H7 (cell line): ENCODE measurements at places on chromosomes 3 and 15. TPM values are rescaled to one million over a fixed set of nuclear protein-coding genes. Genes with fewer than 3 reads are reported as not detected.

RASGRF1 gene
- total RNA-seq, result 0.11 and 0.14 TPM in 2 replicates

PLA2G4D gene
- 0.11 and 0.17 TPM in 2 replicates for total RNA-seq

GRCh38 chr3:46429671-46430070 lies 22.6 kb downstream of the CCRL2 start:
- no peak for DNase-seq

ZDHHC3 gene
- total RNA-seq, result 55.6 and 58.2 TPM in 2 replicates

DNA sequence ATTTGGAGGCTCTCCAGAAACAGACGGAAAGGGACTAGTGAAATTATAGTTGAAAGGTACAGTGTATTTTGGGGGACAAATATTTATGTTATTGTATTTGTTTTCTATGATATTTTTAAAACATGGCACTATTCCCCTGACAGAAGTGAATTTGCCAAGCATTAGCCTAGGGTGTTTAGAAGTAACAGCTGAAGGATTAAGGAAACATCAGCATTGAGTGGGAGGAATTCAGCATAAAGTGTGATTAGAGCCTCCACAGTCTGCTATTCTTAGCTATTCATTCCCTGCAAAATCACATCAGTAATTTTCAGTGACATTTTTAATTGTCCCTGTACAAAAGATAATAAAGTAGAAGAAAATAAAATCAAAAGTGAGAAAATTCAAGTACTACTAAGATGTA lies 231.4 kb downstream of the ROBO2 start:
- no peak for DNase-seq

DNA sequence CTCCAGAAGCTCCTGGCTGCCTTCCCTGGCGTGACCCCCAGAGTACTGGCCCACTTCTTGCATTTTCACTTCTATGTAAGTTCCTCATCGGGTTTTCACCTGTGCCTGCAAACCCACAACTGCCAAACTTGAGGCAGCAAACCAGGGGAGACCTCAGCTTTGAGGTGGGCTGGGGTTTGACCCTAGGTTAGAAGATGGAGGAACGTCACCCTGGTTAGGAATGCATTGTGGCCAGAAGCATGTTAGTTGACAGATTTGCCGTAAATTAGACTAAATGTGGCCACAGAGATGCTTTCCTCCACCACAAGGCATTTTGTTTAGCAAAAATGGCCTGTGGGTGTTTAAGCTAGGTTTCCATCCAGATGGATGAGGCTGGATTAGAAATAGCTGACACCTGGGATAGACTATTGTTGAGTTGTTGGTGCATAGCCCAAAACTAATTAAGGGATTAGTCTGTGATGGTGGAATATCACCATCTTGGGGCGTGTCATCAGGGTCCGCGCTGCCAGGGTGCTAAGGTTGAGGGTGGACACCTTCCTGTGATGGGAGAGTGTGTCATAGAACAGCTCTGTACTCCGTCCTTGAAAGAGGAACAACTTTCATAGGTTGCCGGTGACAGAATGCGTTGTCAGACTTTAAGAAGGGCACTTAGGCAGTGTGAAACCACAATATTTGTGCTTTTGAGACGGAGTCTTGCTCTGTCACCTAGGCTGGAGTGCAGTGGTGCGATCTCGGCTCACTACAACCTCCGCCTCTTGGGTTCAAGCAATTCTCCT lies 3.6 kb downstream of the NISCH start:
- DNase-seq, result no peak

STRA6 gene
- 10.3 and 10.8 TPM in 2 replicates for total RNA-seq
